Esophagus mucosa (tissue), 1 donor: ENCODE measurements at places on chromosomes 7 and 10. TPM values are rescaled to one million over a fixed set of nuclear protein-coding genes. Genes with fewer than 3 reads are reported as not detected.

DNA sequence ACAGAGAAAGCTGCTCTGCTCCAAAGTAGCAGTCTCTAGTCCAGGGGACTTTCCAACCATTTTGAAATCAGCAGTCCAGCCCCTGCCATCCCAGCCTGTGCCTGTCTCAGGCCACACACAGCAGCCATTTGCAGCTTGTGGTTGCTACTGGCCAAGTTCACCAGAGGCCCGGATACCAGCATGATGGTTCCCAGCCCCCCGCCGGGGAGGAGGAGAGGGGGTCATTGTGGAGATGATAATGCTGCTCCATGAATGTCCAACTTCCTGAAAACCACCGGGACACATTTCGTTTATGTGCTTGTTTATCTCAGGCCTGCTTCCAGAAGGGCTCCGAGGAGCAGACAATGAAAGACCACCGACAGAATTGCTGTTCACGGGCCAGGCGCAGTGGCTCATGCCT, 160.0 kb downstream of the UBE2H start:
- ATAC-seq = no peak

DNA sequence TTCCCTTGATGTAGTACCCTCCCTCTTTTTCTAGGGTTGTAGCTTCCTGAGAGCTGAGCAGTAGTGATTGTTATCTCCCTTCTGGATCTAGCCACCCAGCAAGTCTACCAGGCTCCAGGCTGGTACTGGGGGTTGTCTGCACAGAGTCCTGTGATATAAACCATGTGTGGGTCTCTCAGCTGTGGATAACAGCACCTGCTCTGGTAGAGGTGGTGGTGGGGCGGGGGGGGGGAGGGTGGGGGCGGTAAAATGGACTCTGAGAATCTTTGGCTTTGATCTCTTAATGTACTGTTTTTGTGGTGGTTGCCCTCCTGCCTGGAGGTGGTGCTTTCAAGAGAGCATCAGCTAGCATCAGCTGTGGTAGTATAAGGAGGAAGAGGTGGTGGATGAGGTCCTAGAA, 302.0 kb upstream of the CHRM2 start:
- no peak for ATAC-seq

- ATAC-seq = no peak
Measured at GRCh38 chr7:78164459-78164858, 365.9 kb downstream of the PHTF2 start.

DNA sequence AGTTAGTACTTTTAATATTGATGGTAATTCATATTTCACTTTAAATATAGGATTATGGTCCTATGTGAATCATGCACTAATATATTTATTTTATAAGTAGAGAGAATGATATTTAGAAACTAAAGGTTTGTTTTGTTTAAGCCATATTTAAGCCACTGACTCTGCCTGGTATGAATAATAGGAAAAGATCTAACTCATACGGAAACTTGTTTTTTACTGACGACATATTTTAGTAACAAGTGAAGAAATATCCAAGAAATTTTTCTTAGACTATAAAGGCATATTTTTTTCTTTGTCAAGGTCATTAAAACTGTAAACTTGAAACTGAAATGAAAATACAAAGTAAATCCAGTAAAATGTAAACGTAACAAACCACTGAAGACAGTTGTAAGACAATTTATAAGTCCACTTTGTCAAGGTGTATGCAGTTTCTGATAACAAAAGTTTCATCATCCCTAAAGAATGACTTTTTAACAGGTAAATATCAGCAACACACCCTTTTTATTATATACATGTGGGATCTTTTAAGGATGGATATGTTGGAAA, 147.1 kb downstream of the PHF14 start:
- ATAC-seq = no peak

GRCh38 chr7:957418-958220, 3.1 kb upstream of the ADAP1 start:
- no peak for ATAC-seq

GRCh38 chr7:150367677-150368095, 936 bp upstream of the REPIN1 start:
- peak; percentile 75 for ATAC-seq

DNA sequence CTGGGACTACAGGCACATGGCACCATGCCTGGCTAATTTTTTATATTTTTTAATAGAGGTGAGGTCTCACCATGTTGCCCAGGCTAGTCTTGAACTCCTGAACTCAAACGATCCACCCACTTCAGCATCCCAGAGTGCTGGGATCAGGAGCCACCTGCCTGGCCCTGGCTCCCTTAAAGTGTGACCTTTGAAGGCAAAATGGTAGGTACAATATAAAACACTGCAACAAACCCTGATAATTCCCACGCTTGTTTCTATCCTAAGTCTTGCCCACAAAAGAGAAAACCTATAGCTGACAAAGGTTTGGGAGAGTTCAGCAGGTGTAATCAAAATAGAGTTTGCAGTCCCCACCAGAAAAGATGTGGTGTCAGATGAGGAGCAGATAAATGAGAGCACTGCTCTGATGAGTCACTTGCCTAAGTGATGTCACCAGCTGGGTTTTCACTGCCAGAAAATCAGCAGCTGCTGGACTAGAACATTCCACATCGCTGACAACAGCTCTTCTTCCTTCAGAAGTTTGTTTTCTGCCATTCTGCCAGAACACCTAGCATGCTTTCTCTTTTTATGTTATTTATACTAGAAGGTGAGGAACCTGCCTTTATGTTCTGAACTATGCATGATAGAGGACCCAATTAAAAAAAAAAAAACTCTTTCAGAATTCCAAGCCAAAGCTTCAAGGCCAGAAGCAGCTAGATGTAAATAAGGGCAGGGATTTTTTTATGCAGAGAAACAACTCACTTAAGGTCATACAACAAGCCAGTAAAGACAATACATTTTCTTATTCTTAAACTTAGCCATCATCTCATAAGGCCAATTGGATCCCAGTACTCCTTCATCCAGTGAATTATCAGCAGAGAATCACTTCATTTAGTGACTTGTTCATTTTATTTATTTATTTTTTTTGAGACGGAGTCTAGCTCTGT, 18.0 kb downstream of the PURB start:
- peak; percentile 76 for ATAC-seq

DNA sequence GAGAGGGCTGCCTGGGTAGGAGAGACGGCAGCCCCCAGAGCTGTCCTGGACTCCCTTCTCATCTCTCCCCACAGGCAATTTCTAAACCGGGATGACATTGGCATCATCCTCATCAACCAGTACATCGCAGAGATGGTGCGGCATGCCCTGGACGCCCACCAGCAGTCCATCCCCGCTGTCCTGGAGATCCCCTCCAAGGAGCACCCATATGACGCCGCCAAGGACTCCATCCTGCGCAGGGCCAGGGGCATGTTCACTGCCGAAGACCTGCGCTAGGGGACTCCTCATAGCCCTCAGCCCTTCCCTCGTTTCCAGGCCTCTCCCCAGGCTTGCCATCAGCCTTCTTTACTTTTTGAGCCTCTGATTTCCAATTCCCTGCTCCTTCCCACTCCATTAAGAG, 2.6 kb downstream of the ATP6V1F start:
- ATAC-seq = no peak

GRCh38 chr10:86130737-86131475, 235.7 kb downstream of the GRID1 start:
- ATAC-seq = no peak

NT5C2 gene
- total RNA-seq = 87.4 TPM

NPC1L1 gene
- total RNA-seq = not detected
